ENCODE measurements at places on chromosomes 5 and 9.

- DNase-seq = peak; percentile 96
These were observed 305.8 kb downstream of the PDE4D start for GRCh38 chr5:59587489-59588337.

- DNase-seq = peak; percentile 20
These were observed 351.4 kb downstream of the PLK2 start for GRCh38 chr5:58108511-58108910.

DNA sequence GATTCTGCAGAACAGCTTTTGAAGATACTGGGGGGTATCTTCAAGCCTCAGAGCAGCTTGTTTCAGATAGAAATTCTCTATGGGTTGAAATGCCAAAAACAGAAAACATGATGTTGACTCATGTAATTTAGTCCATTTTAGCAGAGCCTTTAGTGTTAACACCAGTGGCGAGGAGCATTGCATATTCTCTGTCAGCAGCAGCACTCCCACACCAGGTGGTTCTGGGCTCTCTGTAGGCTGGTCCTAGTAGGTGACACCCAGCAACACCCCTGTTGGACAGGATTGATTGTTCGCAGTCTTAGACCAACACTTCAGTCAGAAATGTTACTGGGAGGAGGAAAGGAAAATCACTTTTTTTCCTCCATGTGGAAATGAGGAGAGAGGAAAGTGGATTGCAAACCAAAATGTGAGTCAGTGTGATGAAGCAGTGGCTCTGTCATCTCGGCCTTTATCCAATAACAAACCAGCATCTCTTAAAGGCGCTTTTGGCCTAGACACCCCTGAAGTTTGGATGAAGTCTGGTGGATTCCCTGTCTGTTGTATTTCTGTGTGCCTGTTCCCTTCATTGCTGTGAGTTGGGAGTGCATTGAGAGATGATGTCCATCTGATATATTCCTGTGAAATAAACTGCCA lies 16.8 kb downstream of the SLC46A2 start:
- DNase-seq = no peak

GRCh38 chr5:178194026-178194425 lies 6.9 kb upstream of the GMCL2 start:
- DNase-seq = no peak

DNA sequence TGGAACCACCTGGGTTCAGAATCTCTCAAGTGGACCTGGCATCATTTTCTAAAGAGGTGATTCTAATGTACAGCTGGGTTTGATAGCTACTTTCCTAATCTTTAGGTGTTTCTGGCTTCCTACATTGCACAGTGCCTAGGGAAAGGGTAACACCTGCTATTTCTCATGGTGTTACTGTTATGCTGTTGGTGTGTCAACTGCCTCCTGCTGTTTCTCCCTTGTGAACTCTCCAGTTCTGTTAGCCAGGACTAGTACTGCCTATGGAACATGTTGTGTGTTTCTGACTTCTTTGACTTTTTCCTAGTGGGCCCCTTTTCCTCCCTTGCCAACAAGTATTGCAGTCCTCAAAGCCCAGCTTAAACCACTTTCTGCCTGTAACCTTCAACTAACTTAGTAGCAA lies 5.5 kb downstream of the ARHGEF28 start:
- peak; percentile 26 for DNase-seq

DNA sequence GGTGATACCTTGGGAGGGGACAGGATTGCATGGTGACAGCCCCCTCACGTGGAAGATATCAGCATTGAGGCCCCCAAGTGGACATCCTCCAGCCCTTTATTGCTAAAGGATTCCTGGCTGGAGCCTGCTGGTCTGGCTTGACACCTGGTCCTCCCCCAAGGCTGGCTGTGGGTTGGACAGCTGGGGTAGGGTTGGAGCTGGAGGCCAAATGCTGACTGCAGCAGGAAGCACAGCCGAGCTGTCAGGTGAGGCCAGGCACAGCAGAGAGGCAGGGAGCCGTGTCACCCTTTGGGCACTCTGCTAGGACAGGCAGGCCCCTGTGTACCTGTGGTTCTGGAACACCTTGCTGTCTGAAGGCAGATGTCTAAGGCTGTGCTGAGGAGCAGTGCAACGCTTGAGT lies 2.2 kb downstream of the CACFD1 start:
- peak; percentile 87 for DNase-seq

DNA sequence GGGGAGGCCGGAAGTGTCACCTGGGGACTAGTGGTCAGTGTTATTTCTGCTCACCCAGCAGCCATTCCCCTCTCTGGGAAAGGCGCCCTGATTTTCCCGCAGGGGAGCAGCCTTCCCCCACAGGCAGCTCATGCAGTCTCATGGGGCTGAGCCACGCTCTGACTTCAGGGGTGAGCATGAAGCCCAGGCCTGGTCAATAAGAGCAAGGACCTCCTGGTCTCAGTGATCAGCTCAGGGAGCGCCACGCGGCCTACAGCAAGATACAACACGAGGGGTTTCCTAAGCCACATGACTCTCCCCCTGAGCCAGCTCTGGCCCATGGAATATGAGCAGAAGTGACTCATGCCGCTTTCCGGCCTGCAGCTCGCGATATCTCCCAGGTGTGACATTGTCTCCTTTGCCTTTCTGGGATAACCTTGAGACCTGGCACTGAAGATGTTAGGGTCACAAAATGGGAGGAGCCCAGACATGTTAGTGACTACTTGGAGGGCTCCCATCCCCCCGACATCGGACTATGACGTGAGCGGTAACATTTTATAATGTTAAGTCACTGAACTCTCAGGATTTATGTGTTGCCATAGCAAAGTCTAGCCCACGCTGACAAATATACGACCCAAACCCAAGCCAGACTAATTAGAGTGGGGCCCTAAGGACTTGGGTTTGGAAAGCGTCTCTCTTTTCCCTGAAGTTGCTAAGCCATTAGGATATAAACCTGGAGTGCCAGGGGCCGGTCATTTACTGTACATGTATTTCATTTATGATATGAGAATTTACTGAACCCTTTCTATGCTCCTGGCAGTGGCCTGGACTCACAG lies 46.5 kb upstream of the GFPT2 start:
- no peak for DNase-seq

DNA sequence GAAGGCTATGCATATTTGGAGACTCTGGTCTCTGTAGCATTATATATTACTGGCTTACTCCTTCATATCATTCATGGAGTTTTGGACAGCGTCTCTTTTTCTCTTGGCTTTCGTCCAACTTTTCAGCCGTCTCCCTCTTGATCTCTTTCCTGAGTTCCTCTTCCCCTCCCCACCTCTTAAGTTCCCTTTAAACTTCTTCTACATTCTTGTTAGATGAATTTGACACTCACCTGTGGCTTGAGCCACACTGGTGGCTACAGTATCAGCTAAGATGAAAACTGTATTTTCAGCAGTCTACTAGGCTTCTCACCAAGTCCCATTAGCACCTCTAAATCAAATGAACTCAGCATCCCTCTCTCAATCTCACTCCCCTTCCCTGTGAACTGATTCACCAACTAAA lies 128.1 kb downstream of the STARD4 start:
- peak; percentile 71 for DNase-seq
